Breast epithelium (tissue), 4 donors: ENCODE measurements at places on chromosomes 4 and X.

DNA sequence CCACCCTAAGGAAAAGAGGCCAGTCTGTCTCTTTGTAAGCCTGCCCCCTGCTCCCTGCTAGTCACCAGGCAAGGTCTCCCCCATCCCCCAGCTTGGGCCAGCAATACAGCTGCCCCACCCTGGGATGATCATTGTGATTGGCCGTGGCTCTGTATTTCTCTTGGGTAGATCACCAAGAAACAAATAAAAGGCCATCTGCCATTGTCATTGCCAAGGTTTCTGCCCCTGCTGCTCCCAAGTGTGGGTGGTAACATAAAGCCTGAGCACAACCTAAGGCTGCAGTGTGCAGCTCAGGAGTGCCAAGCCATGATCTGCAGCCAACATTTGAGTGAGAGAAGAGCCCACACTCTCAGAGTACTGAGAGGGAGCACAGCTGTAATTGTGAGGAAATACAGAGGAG, 241.0 kb upstream of the POF1B start:
- DNase-seq: no peak
- H3K27me3 ChIP-seq: peaks cover 27% of the 10 kb centered on the region
- H3K36me3 ChIP-seq: no peaks in the 10 kb centered on the region
- no peak overlapping the region for H3K4me3 ChIP-seq

DNA sequence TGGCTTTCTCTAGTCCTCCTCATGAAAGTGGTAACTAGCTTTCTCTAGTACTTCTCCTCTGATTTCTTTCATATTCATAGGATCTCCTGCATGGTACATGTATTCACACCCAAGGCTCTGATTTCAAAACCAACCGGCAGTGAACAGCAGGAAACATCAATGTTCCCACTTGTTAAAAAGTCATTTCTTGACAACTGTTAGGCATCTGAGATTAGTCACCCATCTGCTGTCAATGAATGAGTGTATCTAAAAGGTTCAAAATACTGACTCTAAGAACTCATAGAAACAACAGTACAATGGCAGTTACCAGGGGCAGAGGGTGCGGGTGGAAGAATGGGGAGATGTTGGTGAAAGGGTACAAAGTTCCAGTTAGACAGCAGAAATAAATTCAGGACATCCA, 31.5 kb upstream of the PUDP start:
- no peaks in the 10 kb centered on the region for H3K4me1 ChIP-seq
- no peak for DNase-seq
- H3K36me3 ChIP-seq: no peaks in the 10 kb centered on the region
- H3K27me3 ChIP-seq: no peaks in the 10 kb centered on the region

GRCh38 chr4:87697272-87697671, 47.2 kb downstream of the DMP1 start:
- no peaks in the 10 kb centered on the region for H3K36me3 ChIP-seq
- H3K4me3 ChIP-seq: no peak overlapping the region
- H3K27me3 ChIP-seq: no peaks in the 10 kb centered on the region
- H3K4me1 ChIP-seq: no peaks in the 10 kb centered on the region

- no peak for DNase-seq
- no peak overlapping the region for H3K27ac ChIP-seq
- no peaks in the 10 kb centered on the region for H3K27me3 ChIP-seq
- no peak overlapping the region for H3K4me3 ChIP-seq
These were observed 359.3 kb downstream of the GRXCR1 start for GRCh38 chr4:43251841-43252240.

- no peaks in the 10 kb centered on the region for H3K36me3 ChIP-seq
- H3K27ac ChIP-seq: no peak overlapping the region
- no peak for DNase-seq
- no peaks in the 10 kb centered on the region for H3K4me1 ChIP-seq
These were observed 760.6 kb upstream of the EPHA5 start for GRCh38 chr4:66430856-66431255.
